Pulmonary artery endothelial cell (primary cell): ENCODE measurements at places on chromosomes 1 and 21. TPM values are rescaled to one million over a fixed set of nuclear protein-coding genes. Genes with fewer than 3 reads are reported as not detected.
A peak's percentile ranks its signal among the peaks of the same experiment; 100 is the strongest.

- no peak for DNase-seq
Measured at GRCh38 chr1:85378534-85378933, 86.4 kb downstream of the DDAH1 start.

- no peak for DNase-seq
Measured at GRCh38 chr1:172827301-172827700, 168.4 kb downstream of the FASLG start.

DNA sequence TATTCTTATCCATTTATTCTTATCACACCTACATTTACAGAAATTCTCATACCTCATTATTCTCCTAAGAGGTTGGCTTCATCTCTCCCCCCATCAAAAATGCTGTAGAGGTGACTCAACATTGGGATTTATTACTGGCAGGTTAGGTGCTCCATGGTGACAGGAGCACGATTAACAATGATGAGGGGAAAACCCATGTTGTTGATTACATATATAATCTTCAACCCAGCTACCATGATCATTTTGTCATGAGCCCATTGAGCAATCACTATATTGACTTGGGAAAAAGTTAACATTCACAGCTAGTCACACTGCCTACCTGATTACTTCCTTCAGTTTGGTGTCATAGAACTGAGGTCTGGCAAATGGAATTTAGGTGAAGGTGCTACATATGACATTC, 712.1 kb upstream of the CHRM3 start:
- DNase-seq, result no peak

Gene KLHDC8A
- not detected in 2 replicates for total RNA-seq

- DNase-seq, result no peak
Measured at GRCh38 chr1:187788718-187789117, 960.0 kb downstream of the PLA2G4A start.

Gene CYP4A11
- not detected in 2 replicates for total RNA-seq

GRCh38 chr1:212669102-212669501, 30.5 kb downstream of the BATF3 start:
- DNase-seq, result peak; percentile 10

DNA sequence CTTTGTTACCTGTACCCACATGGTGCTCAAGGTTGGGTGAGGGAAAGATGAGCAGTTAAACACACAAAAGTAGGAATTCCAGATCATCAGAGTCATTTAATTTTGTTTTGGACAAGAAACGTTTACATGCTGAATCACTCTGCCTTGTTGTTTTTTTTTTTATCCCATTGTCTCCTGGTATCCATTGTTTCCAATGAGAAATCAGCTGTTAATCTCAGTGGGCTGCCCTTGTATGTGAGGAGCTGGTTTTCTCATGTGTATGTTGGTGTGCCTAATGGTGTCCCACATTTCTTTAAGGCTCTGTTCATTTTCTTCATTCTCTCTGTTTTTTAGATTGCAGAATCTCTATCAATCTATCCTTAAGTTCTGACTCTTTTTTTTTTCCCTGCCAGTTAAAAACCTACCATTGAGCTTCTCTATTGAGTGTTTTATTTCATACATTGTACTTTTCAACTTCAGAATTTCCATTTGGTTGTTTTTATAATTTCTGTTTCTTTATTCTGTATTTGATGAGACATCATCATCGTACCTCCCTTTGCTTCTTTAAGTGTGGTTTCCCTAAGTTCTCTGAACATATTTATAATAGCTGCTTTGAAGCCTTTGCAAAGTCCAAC, 8.8 kb upstream of the OBSCN start:
- DNase-seq, result no peak

DNA sequence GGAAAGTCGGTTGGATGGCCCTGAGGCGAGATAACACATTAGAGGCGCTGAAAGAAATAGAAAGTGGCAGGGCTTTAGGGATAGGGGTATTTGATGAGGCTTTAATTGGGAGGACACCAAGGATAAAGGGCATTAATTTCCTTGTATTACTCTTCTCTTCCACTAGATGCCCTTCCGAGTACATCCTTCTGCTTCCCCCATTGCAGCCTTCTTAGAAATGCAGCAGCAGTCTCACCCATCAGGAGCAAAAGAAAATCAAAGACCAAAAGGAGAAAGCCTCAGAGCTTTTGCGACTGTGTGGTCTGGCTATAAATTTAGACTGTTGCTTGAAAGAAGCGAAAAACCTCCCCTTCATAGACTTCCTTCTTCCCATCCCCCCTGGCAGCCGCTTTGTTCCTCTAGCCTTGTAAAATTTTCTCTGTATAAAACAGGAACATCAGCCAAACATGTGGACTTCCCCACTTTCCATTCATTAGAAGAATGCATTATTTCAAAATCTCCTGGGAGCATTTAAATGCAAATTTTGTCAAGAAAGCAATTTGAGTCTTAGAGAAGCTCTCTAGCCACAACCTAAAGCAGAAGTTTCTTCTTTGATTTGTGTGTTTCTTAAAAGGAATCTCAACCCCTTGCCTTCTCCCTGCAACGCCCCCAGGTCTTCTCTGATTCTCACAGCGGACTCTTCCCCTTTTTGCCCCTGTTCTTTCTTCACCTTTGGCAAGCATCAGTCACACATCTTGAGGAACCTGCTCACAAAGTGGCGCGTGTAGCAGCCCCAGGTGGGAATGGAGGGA, 76.6 kb downstream of the NDUFS5 start:
- no peak for DNase-seq

- peak; percentile 84 for DNase-seq
Measured at GRCh38 chr1:175514387-175514953, 228.9 kb downstream of the TNR start.

DNA sequence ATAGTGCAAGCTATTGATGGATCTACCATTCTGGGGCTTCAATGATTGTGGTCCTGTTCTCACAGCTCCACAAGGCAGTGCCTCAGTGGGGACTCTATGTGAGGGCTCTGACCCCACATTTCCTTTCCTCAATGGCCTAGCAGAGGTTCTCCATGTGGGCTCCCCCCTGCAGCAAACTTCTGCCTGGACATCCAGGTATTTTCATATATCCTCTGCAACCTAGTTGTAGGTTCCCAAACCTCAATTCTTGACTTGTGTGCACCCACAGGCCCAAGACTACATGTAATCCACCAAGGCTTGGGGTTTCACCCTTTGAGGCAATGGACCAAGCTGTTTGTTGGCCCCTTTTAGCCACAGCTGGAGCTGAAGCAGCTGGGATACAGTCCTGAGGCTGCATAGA, 35.9 kb upstream of the CFHR3 start:
- no peak for DNase-seq

Gene TMEM51
- total RNA-seq, result 6.1 and 6.4 TPM in 2 replicates

Gene MTARC1
- 0.73 and 2.1 TPM in 2 replicates for total RNA-seq

Gene FAM72C
- 0.66 and 3.7 TPM in 2 replicates for total RNA-seq

DNA sequence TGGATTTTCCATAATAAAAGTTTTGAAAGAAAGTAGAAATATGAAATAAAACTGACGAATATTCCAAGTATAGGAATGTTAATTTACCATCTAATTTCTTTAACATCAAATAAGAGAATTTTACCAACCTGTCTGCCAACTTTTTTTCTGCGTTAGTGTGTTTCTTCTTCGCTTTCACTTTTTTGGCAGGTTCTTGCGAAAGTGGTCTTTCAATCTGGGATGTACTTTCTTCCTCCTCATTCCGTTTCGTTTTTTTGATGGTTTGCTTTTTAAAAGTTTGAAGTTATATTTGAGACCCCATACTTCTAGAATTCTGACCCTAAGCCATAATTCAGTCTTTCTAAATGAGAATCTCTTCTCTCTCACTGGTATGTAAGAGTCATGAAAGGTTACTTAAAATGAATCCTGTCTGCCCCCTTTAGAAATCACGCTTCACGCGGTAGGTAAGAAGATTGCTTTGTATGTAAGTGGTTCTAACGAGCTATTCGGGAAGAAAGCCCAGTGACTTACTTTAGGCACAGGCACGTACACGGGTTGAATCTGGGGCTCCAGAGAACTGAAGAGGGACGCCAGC, 580 bp downstream of the RBM34 start:
- peak; percentile 33 for DNase-seq

Gene SLC45A1
- total RNA-seq, result 0.78 and 1.2 TPM in 2 replicates

Gene COL6A2
- 0.21 and 1.2 TPM in 2 replicates for total RNA-seq

GRCh38 chr1:91345395-91346005, 59.1 kb downstream of the HFM1 start:
- DNase-seq, result no peak

DNA sequence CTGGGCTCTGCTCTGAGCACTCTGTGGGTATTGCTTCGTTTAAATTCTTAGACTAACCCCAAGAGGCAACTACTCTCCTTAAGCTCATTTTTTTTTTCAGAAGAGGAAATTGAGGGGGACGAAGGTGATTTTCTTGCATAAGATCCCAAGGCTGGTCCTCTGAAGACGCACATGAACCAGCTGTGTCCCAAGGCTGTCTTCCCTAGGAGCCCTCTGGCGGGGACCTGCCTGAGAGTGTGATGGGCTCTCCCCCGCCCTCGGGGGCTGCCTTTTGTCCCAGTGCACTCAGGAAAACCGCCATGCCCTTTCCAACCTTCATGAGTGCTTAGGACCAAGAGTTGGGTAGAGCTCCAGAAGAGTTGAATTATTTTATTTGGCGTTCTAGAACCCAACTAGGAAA, 21.7 kb downstream of the UMODL1 start:
- DNase-seq, result no peak

Gene DTL
- total RNA-seq, result 11.1 and 24.5 TPM in 2 replicates

GRCh38 chr1:41924911-41925310, 6.2 kb upstream of the HIVEP3 start:
- no peak for DNase-seq

DNA sequence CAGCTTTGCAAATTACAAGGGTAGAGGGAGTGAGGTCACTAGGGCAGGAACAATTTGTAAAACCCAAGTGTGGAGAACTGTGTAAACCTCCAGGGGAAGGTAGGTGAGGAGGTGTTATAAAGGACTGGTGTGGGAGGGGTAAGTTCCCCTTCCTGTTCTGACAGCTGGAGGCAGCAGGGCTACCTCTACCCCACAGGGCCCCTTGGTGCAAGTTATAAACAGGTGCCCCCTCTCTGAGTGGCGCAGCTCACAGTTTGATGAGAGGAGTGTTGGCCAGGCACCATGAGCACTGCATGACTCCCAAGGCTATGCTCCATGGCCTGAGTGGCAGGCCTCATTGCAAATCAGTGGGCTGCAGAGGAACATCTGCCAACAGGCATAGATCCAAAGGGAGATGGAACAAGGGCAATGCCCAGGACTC, 41.0 kb downstream of the MFSD2A start:
- DNase-seq, result no peak

- no peak for DNase-seq
Measured at GRCh38 chr1:81554534-81554933, 246.2 kb upstream of the ADGRL2 start.

- no peak for DNase-seq
Measured at GRCh38 chr1:170660281-170660713, 3.6 kb upstream of the PRRX1 start.

Gene ALPL
- total RNA-seq, result 0.13 TPM in 1 of 2 replicates, not detected in the other

DNA sequence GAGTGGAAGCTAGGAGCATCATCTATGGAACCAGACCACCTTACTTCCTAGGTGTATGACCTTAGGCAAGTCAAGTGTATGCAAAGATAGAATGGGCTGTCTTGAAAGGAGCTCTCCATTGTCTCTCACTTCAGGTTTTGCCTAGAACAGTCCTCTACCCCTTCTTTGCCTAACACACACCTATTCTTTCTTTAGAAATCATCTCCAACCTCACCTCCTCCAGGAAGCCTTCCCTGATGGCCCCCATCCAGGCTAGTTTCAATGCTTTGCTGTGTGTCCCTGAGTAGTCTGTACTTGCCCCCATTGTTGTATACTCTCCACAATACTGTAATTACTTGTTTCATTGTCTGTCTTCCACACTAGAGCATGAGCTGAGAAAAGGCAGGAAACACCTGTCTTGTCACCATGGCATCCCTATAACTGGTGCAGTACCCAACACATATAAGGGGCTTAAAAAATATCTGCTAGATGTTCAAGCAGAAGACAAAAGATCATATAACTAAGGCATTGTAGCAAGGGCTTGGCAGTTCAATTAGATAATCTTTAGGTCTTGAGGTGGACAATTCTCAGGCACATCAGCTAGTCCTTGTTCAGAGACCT, 83.0 kb downstream of the RRAGC start:
- DNase-seq, result no peak

Gene KCNN3
- total RNA-seq, result 0.20 and 1.4 TPM in 2 replicates

Gene CDK11B
- 10.4 and 15.2 TPM in 2 replicates for total RNA-seq

Gene FAM177B
- not detected in 2 replicates for total RNA-seq

Gene CD1D
- total RNA-seq, result not detected in 2 replicates

- DNase-seq, result no peak
Measured at GRCh38 chr21:34351786-34352241, 12.0 kb upstream of the KCNE2 start.

Gene FOXO6
- 0.14 and 0.53 TPM in 2 replicates for total RNA-seq

GRCh38 chr21:29360799-29361765, 62.4 kb downstream of the BACH1 start:
- no peak for DNase-seq

- no peak for DNase-seq
Measured at GRCh38 chr1:240500647-240501046, 111.3 kb downstream of the GREM2 start.

DNA sequence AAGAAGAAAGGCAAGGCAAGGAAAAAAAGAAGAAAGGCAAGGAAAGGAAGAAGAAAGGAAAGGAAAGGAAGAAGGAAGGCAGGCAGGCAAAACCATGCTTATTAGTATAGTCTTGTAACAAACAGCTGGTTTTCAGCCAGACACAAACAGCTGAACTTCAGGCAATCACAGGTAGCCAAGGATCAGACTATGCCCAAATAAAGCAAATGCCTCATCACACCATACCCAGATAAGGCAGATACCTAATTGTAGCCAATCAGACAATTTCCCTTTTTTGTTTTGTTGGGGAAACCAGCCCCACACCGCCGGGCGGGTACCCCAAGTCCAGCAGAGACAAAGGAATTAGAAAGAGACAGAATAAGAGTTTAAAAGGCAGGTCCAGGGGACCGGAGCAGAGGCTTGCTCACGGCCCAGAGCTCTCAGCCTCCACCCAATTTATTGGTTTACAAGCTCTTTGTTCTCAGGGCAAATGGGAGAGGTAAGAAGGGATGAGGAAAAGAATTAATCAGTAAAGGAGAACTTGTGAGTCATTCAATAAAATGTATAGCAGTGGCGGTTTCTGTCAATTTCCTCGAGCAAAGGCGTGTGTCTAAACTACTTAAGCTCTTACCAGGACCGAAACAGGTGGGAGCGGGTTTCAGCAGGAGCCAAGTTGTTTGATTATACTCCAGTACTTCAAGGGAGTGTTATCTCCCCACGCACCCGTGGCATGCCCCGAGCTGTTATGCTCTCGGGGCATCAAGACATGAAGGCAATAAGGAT, 886.8 kb downstream of the KCNT2 start:
- DNase-seq, result no peak

Gene VSIG8
- total RNA-seq, result not detected in 2 replicates

Gene CFAP107
- not detected in 2 replicates for total RNA-seq
